HCT116 (cell line): ENCODE measurements at places on chromosomes 3 and 15. TPM values are rescaled to one million over a fixed set of nuclear protein-coding genes. Genes with fewer than 3 reads are reported as not detected.

DNA sequence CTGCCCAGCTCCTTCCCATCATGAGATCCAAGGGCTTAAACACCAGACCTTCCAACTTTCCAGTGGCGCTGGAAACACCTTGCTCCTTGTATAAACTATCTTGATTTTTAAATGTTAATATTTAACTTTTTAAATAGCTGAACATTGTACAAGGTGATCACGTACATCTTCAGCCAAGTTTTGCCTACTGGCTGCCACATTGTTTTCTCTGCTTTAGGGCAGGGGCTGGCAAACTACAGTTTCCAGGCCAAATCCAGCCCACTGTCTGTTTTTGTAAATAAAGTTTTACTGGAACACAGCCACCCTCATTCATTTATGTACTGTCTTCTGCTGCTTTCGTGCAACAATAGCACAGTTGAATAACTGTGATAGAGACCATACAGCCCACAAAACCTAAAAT is 27.6 kb upstream of the FOXP1 start:
- no peak overlapping the region for H3K4me3 ChIP-seq
- no peaks in the 10 kb centered on the region for H3K36me3 ChIP-seq
- no peaks in the 10 kb centered on the region; the same call in 1 of the 2 replicates for H3K27me3 ChIP-seq
- no peaks in the 10 kb centered on the region for H3K4me1 ChIP-seq
- H3K27ac ChIP-seq = no peak overlapping the region
- no peak for DNase-seq

DNA sequence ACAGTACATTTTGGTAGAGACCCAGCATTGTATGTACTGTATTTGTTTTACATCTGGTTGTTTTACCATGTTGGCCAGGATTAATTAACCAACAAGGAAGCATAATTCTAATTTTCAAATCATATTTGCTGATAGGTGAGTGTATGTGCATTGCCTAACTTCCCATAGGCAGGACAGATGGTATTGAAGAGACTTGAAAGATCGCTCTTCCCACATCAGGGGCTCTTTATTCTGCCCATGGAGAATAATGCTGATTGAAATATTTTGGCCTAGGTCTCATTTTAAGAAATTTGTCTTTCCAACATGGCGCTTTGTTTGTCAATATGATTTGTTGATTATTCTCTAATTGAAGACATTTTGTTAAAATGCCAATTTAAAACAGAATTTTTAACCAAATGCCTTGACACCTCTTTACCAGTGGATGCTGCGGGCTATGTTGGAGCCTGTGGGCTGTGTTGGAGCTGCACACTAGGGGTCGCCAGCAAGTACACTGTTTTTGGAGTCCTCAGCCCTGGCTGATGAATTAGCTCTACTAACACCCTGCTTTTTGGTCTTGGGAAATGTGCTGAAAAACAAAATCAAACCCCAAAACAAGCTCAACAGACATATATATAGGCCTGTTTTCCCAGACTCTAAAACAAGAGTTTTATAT is 5.3 kb downstream of the P2RY12 start:
- no peaks in the 10 kb centered on the region for H3K4me1 ChIP-seq
- no peaks in the 10 kb centered on the region for H3K27me3 ChIP-seq
- H3K27ac ChIP-seq = no peak overlapping the region
- no peaks in the 10 kb centered on the region for H3K36me3 ChIP-seq

- no peaks in the 10 kb centered on the region for H3K4me1 ChIP-seq
- no peaks in the 10 kb centered on the region for H3K36me3 ChIP-seq
- no peak overlapping the region for H3K27ac ChIP-seq
- DNase-seq = no peak
- H3K27me3 ChIP-seq = no peaks in the 10 kb centered on the region
Measured at GRCh38 chr3:72614394-72615074, 233.7 kb downstream of the SHQ1 start.

The TYRO3 gene
- total RNA-seq = 34.6 TPM

The FBXL2 gene
- 12.8 TPM for total RNA-seq

GRCh38 chr3:125618208-125618607 is 22.9 kb upstream of the OSBPL11 start:
- H3K27ac ChIP-seq = no peak overlapping the region
- no peaks in the 10 kb centered on the region for H3K36me3 ChIP-seq
- H3K27me3 ChIP-seq = no peaks in the 10 kb centered on the region
- no peak overlapping the region for H3K4me3 ChIP-seq
- no peaks in the 10 kb centered on the region for H3K4me1 ChIP-seq

DNA sequence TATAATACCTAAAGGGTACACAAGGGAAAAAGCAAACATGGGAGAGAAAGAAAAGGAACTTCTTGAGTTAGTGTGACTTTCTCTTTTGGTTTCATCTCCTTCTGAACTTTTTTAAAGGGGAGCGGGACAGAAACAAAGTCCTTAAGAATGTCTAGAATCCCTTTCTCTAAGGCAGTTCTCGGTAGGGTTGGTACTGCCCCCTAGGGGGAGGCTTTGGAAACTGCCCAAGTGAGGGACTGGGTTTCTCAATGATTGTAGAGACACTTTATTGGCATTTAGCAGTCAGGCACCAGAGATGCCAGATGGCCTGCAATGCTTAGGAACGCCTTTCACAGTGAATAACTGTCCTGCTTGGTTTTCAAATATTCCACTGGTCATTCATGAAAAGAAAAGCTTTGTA is 172.7 kb downstream of the WDR72 start:
- H3K27ac ChIP-seq = no peak overlapping the region
- H3K36me3 ChIP-seq = no peaks in the 10 kb centered on the region
- H3K4me1 ChIP-seq = no peaks in the 10 kb centered on the region
- DNase-seq = peak; percentile 28

DNA sequence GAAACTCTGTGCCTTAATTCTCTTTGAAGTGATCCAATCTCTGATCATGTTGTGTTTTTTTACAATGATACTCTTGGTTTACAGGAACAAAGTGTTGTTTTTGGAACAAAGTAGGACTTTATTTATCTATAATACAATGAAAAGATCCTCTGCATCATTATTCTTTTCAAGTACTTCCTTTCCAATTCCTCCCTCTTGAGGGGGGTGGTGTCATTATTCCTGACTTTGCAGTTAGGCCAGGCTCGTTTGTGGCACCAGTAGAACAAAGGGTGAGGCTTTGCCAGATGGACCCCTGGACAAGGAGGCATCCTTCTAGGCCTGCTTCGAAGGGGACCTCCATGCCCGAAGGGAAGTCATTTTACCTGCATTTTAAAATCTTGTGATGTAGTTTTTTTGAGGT is 41.7 kb upstream of the ZBTB38 start:
- H3K27me3 ChIP-seq = no peaks in the 10 kb centered on the region
- H3K27ac ChIP-seq = no peak overlapping the region
- H3K36me3 ChIP-seq = no peaks in the 10 kb centered on the region
- no peak for DNase-seq
- H3K4me1 ChIP-seq = peaks cover 7% of the 10 kb centered on the region

The SPG11 gene
- total RNA-seq = 34.8 TPM

DNA sequence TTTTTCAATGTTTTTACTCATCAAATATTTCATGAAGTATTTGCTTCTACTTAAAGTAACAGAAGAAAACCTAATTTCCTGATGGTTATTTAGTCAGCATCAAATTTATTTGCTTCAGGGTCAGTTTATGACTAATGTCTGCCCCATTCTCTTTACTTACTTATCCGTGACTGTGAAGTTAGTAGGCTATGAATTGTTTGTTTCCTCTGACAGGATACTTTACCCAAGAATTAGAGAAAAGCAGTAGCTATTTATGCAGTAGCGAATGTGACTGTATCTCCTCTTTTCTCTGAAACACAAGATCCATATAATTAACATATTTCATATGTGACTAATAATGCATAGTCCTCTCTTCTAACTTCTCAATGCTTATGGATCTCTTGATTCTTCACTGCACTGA is 329.9 kb upstream of the ROBO1 start:
- no peak for DNase-seq
- no peaks in the 10 kb centered on the region for H3K27me3 ChIP-seq
- H3K4me1 ChIP-seq = no peaks in the 10 kb centered on the region
- no peak overlapping the region for H3K27ac ChIP-seq
- H3K4me3 ChIP-seq = no peak overlapping the region

DNA sequence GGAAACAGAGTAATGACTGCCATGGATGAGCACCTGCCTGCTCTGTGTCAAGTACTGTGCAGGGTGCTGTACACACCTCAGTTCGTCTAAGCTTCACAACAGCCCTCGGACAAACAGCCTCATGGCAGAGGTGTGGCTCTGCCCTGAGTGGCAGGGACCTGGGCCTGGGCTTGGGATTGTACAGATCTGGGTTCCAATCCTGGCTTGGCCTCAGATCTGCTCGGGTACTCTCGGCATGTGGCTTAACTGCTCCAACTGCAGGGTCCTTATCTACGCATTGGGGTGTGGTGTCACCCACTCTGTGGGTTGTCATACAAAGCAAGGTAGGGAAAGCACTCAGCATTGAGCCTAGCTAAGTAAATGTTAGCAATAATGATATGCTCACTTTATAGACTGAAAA is 46.6 kb upstream of the SEC13 start:
- no peaks in the 10 kb centered on the region for H3K27me3 ChIP-seq
- H3K36me3 ChIP-seq = no peaks in the 10 kb centered on the region
- H3K4me3 ChIP-seq = no peak overlapping the region
- no peak overlapping the region for H3K27ac ChIP-seq
- DNase-seq = no peak

GRCh38 chr3:16066545-16066944 is 107.9 kb upstream of the GALNT15 start:
- no peak overlapping the region for H3K27ac ChIP-seq
- no peaks in the 10 kb centered on the region for H3K36me3 ChIP-seq

- DNase-seq = peak; percentile 28
- H3K4me3 ChIP-seq = no peak overlapping the region
- no peaks in the 10 kb centered on the region for H3K36me3 ChIP-seq
- H3K27me3 ChIP-seq = peaks cover 22% of the 10 kb centered on the region
- H3K4me1 ChIP-seq = no peaks in the 10 kb centered on the region; the same call in 1 of the 2 replicates
- H3K27ac ChIP-seq = no peak overlapping the region
Measured at GRCh38 chr3:10783360-10784351, 32.4 kb upstream of the SLC6A11 start.

DNA sequence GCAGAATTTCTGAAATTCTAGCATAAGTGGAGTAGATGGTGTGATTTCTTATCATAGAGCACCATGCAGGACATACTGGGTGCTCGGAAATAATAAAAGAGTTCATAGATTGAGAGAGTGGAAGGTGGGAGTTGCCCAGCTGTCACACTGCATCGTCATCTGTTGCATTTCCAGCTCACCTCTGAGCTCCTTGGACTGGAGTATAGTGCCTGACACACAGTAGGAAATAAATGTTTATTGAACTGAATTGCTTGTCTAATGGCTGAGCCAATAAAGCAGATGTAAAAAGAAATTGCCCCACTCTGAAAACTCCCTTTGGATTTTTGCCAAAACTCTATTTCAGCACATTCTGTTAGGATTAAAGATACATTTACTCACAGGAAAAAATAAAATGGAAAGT is 108.9 kb upstream of the UBE2E1 start:
- no peaks in the 10 kb centered on the region for H3K36me3 ChIP-seq
- no peak for DNase-seq
- no peak overlapping the region for H3K4me3 ChIP-seq
- H3K27ac ChIP-seq = no peak overlapping the region
- no peaks in the 10 kb centered on the region for H3K27me3 ChIP-seq

DNA sequence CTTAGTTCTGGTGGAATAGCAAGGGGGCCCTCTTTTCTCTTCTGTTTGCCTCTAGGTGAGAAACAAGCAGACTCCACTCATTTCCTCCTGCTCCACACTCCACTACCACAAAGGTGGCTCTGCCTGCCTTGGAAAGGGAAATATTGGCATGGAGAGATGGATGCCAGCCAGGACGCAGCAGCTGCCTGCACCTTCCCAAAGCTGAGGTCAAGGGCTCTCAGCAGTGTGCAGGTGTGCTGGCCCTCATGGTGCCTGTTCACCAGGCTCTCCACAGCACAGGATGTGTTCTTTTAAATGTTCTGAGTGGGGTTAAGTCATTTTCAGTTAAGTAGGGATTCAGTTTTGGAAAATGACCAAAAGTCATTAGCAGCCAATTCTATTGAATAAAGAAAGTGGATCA is 211.2 kb upstream of the STRIT1 start:
- H3K27me3 ChIP-seq = no peaks in the 10 kb centered on the region
- H3K27ac ChIP-seq = no peak overlapping the region
- H3K4me1 ChIP-seq = no peaks in the 10 kb centered on the region
- DNase-seq = no peak

DNA sequence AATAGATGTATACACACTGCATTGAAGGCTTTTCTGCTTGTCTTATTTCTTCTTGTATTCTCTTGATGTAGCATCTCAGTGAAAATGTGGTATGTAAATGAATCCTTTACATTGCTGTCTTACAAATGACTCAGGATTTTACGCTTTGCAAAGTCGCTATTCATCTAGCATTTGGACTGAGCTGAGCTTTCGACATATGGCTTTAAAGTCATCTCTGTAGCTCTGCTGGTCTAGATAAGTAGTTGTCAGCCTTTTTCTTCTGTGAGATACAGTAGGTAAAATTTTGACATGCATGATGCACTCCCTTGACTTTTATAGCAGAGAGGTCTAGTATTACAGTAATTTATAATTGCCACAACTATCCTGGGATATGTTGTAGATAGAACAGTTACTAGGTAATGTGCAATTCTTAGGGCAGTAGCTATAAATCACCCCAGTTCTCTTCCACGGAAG is 16.8 kb downstream of the MEF2A start:
- peaks cover 6% of the 10 kb centered on the region; the same call in 1 of the 2 replicates for H3K36me3 ChIP-seq
- no peaks in the 10 kb centered on the region for H3K27me3 ChIP-seq
- no peak overlapping the region for H3K4me3 ChIP-seq
- no peak for DNase-seq
- H3K4me1 ChIP-seq = no peaks in the 10 kb centered on the region

The PP2D1 gene
- total RNA-seq = not detected

The LRRC28 gene
- 21.4 TPM for total RNA-seq

DNA sequence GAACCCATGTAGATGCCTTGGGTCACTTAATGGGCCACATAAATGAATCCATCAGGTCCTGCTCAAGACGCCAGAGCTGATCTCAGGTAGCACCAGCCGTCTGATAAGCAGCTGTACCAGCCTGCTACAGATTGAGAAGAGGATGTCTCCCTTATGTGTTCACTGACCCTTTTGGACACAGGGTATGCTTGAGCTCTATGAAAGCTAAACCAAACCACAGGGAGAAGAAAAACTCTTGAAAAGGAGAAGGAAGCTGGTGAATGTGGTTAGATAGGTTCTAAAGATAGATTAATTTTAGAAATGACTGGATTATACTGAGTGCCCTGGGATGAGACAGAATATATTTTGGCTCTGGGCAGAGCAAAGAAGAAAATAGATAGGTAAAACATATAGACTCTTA is 187.5 kb downstream of the SPATA16 start:
- H3K27me3 ChIP-seq = no peaks in the 10 kb centered on the region
- H3K4me1 ChIP-seq = no peaks in the 10 kb centered on the region
- H3K4me3 ChIP-seq = no peak overlapping the region
- H3K36me3 ChIP-seq = no peaks in the 10 kb centered on the region
- H3K27ac ChIP-seq = no peak overlapping the region

- no peak for DNase-seq
- peaks cover 33% of the 10 kb centered on the region for H3K4me1 ChIP-seq
- no peak overlapping the region; the same call in 1 of the 2 replicates for H3K4me3 ChIP-seq
- no peak overlapping the region; the same call in 1 of the 2 replicates for H3K27ac ChIP-seq
Measured at GRCh38 chr15:75672646-75673425, 25.1 kb downstream of the SNX33 start.

- no peak overlapping the region for H3K4me3 ChIP-seq
- no peaks in the 10 kb centered on the region for H3K27me3 ChIP-seq
- DNase-seq = no peak
- H3K36me3 ChIP-seq = no peaks in the 10 kb centered on the region
Measured at GRCh38 chr3:54660714-54661132, 267.1 kb downstream of the LRTM1 start.
